NB4 (cell line): ENCODE measurements at places on chromosomes 5 and 9.

- DNase-seq: no peak
Measured at GRCh38 chr9:33285502-33285901, 4.8 kb upstream of the NFX1 start.

DNA sequence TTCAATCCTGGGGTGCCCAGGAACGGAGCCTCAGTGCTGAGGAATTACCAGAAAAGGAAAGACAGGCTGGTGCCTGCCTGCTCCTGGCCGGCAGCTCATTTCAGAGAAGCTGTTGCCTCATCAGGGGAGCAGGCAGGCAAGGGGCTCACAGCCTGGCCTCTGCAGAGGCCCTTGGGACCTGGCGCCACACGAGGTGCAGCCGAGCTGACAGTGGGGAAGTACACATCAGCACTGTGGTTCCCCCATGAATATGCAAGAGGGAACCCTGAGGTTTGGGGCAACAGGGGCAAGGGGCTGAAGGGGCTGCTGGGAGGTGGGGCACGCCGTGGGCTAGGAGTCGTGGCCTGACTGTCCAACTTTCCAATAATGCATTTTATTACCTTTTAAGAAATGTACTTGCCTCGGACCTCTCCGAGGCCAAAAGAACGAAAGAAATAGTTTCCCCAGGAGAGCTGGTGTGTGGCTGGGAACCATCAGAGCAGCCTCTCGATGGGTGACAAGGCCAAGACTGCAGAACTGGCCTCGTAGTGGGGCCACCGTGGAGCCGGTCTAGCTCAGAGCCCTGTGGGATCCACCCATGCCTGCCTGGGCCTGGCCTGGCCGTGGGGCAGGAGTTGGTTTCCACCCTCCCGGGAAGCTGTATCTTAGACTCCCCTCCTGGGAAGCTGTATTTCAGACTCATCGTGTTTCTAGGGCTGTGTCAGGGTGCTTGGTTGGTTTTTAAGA, 198.6 kb downstream of the PAX5 start:
- peak; percentile 83 for DNase-seq

DNA sequence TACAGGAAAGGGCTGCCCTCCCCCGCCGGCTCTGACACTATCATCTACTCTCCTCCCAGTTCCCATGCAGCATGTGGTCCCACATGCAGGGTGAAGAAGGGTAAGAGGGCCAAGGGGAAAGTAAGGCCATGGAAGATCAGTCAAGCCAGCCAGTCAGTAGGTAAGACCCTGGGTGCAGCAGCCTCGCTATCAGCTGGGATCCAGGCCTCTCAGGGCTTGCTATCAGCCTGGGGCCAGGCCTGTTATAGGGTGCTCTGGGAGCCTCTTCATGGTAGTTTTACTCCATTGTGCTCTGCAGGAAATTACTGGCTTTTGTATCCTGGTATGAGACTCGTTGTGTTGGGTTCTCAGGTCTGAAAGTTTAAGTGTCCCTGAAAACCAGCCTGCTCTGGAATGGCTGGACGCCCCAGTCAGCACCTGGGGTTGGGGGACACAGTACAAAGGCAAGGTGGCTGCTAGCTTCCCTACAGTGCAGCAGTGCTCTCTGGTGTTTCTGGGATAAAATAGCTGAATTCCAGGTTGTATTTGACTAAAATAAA, 21.4 kb downstream of the SLC22A4 start:
- DNase-seq: no peak

DNA sequence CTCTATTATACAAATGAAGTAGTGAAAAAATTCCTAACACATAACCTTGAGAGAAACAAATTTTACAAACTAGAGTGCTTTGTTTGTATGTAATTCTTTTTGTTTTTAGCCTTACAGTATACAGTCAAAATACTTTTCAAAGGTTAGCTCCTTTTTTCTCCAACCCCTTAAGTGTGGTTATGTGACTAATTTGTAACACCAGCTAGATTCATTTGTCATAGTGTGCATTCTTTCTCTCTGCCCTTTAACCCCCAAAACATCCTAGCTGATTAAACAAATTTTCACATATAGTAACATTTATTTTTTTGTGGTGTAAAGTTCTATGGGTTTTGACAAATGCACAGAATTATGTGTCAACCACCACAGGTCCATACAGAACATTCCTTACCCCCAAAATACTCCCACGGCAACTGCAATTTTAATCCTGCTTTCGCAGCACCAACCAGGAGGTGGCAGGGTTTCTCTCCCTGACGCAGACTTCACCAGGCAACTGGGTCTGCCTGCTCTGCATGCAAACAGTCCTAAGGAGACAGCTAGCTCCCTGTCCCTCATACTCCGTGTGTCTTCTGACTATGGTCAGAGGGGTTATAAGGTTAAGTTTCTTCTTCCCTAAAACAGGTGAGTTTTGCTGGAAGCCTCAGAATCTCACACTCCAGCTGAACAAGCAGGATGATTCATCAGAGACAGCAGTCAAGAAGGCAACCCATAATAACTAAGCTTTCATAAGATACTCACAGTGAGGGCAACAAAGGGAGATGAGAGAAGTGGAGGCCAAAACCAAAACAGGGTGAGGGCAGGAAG, 44.5 kb upstream of the NR5A1 start:
- DNase-seq: peak; percentile 53
